ENCODE measurements at places on chromosomes 12 and 14.

GRCh38 chr14:70770490-70770889 lies 38.8 kb downstream of the MAP3K9 start:
- no peak for DNase-seq

DNA sequence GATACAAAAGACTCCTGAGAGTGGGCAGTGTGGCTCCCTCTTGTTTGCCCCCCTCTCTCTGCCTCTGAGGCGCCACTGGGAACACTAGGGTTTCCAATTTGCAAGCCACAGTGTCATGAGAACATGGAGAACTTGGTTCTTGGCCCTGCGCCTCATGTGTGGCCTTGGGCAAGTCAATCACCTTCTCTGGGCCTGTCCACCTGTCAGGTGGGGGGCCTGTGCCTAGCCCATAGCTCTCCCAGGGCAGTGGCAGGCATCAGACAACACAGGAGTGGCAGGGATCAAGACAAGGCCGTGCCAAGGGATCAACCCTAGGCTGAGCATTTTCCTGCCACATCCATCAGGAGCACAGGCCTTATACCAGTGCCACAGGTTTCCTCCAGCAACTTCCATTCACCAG lies 185.3 kb downstream of the CALM1 start:
- DNase-seq, result no peak

- no peak for DNase-seq
These were observed 122.6 kb upstream of the PLXNC1 start for GRCh38 chr12:94025756-94026155.

- no peak for DNase-seq
These were observed 8.4 kb upstream of the ERGIC2 start for GRCh38 chr12:29389295-29389919.

- no peak for DNase-seq
These were observed 199.9 kb upstream of the IGF1 start for GRCh38 chr12:102680304-102680703.

DNA sequence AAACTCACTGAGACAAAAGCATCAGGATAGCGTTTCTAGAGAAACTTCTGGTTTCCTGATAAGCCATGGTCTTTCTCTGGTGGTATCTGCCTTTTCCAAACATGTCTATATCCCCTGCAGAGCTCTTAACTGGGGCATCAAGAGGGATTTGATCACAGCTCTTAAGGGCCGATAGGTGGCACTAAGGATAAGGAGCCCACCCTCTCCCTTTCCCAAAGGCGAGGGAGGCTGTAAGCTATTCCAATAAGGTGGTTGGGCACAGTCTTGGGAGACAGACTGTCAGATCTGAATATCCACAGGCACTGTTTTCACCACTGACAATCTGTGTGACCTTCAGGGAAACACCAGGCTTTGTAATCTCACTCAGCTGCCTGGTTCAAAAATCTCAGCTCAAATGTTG lies 206.0 kb downstream of the ADGRD1 start:
- peak; percentile 23 for DNase-seq

DNA sequence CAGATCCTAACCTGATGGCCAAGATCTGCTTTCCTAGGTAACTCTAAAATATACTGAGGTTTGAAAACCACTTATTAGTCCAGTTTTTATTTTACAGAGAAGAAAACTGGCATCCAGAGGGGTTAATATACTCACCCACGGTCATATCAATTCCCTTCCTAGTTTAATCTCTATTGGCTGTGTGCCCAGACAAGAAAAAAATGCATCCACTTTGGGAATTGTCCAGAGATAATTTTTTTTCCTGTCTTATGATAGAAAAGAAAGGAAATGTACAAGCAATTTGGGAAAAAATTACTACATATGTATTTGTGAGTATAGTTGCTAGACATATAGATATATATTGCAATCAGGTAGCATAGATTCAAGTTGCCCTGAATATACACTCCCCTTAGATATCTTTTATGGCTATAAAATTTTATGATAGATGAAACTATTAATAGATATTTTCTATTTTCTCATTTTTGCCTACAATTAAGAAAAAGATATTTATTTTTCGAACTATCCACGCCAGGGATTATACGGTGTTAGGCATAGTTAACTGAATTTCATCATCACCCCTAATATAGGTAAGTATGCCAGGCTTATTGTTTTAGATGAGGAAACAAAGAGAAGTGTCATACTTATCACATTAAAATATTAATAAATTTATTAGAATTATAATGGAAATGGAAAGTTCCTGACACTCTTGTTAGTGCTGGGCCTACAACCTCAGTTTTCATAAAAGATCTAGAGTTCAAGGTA lies 100.5 kb upstream of the SLC38A2 start:
- no peak for DNase-seq

GRCh38 chr12:19771858-19772257 lies 332.6 kb downstream of the AEBP2 start:
- DNase-seq, result no peak

- DNase-seq, result no peak
These were observed 43.1 kb downstream of the DIO3 start for GRCh38 chr14:101604228-101604934.

GRCh38 chr14:98704441-98704840 lies 567.6 kb downstream of the BCL11B start:
- DNase-seq, result no peak

DNA sequence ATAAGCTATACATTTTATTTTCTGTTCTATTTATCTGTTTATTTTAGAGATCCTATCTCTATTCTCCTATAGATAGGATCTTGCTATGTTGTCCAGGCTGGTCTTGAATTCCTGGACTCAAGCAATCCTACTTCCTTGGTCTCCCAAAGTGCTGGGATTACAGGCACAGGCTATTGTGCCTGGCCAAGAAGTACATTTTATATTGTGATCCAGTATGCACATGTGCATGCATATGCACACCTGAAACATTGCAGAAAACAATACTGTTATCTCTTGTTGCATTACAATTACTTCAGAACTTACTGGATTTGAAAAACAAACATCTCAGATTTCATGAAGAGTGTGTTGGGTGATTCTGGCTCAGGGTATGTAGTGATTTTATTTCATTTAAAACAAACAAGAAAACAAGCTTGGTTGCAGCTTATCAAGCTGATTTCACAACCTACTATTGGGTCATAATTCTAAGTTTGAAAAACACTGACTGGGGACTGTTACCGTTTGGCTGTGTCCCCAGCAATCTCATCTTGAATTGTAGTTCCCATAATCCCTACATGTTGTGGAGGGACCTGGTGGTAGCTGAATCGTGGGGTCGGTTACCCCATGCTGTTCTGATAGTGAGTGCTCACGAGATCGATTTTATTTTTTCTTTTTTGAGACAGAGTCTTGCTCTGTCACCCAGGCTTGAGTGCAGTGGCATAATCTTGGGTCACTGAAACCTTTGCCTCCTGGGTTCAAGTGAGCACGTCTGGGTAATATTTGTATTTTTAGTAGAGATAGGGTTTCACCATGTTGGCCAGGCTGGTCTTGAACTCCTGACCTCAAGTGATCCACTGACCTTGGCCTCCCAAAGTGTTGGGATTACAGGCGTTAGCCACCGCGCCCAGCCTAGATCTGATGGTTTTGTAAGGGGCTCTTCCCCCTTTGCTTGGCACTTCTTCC lies 31.3 kb downstream of the ERC1 start:
- no peak for DNase-seq

DNA sequence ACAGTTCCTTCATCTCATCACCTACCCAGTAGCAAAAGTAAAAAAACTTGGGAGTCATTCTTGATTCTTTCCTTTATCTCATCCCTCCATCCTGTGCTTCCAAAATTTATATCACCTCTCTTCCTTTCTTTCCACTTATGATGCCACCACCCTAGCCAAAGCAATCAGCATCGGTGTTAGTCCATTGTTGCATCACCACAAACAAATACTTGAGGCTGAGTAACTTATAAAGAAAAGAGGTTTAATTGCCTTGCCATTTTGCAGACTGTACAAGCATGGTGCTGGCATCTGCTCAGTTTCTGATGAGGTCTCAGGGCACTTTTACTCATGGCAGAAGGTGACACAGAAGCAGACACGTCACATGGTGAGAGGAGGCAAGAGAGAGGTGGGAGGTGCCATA lies 19.8 kb upstream of the CATSPERB start:
- DNase-seq, result no peak

- no peak for DNase-seq
These were observed 41.8 kb downstream of the CACNA1C start for GRCh38 chr12:2094597-2094996.

GRCh38 chr12:121839993-121840761 lies 18.5 kb downstream of the HPD start:
- DNase-seq, result no peak

GRCh38 chr12:120760349-120761254 lies 35.0 kb downstream of the ACADS start:
- DNase-seq, result no peak

DNA sequence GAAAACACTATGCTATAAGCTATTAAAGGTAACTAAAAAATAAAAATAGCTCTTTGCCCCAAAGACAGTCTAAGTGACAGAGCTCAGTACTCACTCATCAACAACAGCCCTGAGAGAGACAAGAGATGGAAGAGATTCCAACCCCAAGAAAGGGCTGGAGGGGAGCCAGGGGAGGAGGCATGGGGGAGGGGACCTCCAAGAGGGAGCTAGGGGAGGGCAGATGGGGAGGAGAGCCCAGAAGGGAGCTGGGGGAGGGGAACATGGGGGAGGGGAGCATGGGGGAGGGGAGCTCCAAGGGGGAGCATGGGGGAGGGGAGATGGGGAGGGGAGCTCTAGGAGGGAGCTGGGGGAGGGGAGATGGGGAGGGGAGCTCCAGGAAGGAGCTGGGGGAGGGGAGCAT lies 7.7 kb downstream of the SSH1 start:
- DNase-seq, result no peak

DNA sequence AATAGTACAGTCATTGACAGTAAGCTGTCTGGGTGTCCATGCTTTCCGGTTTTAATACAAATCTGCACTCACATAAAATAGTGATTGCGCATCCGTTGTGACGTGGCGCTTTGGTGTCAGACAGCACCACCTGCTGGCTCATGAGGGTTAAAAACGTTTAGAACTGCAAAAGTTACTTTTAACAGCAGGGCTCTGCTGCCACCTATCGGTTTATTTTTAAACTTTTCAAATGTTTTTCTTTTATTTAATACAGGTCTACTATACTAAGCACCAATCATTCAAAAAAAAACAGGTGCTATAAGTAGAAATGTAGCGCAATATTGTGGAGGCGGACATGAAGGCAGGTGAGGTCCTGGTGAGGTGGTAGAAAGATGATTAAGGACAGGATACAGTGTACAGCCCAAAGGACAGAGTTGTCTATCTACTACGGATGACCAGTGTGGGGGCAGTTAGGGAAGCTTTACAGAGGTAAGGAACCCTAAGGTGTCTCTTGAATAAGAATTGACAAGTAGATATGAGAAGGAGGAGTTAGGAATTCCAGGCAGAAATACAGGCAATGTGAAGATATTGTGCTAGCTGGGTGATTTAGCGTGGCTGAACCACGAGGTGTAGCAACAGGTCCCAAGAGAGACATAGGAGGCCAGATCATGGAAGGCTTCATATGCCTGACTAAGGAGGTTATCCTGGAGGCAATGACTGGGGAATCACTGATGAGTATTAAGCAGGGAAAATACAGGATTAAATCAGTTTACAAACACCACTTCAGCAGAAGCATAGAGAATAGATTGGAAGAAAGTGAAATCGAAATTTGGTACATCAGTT lies 91.5 kb upstream of the PRB2 start:
- DNase-seq, result no peak

GRCh38 chr14:98379830-98380229 lies 892.2 kb downstream of the BCL11B start:
- no peak for DNase-seq

DNA sequence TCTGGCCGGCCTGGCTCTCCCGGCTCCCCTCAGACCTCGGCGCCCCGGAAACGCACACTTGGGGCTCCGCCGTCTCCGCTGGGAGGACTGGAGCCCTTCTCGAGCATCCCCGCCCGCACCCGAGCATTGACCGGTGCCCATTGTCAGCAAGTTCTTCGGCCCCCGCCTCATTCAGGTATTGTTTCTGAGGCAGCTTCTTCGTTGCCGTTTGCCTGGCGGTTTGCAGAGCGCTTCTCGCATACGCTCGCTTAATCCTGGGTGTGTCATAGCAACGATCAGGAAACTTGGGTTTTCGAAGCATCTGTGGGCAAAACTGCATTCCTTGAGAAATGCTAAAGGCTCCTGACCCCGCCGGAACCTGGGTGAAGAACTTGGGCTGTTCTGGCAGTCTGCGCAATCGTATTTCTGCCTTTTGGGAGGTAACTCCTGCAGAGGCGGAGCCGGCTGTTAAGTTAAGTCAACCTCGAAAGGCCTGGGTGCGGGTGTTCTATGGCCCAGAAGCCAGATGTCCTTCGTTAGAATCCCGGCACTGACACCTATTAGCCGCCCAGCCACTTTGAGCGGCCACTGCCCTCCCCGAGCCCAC lies 518 bp downstream of the GSKIP start:
- no peak for DNase-seq

- DNase-seq, result no peak
These were observed 54.6 kb upstream of the ATF7IP start for GRCh38 chr12:14310866-14311265.

DNA sequence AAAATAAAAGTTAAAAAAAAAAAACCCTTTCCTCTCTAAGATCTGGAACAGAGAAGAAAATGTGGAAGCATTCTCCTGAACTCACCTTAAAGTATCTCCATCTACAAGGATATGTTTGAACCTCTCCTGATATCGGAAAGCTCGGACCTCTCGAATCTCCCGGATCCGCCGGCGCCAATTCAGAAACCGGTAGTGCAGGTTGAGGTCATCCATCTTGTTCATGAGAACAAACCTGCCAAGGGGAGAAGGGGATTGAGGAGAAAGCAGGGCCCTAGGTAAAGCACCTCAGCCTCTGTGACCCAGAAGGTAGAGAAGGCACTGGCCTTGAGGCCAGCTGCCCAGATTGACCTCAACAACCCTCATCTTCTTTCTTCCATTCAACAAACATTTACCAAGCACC lies 2.2 kb downstream of the SPRYD3 start:
- no peak for DNase-seq

DNA sequence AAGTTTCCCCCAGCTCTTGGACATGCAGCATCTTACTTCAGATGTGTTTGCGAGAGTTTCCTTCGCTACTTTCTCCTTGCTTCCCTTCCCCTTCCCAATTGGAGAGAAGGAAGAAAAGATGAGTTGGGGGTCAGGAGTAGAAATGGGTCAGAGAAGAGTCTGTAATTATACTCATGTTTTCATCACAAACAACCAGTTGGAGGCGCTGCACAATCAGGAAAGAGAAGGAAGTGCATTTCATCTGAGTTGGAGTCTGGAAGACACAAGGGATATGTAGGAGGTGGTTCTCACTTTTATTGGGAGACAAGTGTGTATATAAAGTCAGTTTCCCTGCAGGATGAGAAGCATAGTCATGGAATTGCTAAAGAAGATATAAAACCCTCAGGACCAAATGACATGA lies 31.3 kb upstream of the VSX2 start:
- DNase-seq, result peak; percentile 33

- DNase-seq, result no peak
These were observed 310.6 kb downstream of the GLT1D1 start for GRCh38 chr12:129163861-129164260.

- DNase-seq, result no peak
These were observed 105.6 kb downstream of the DPF3 start for GRCh38 chr14:72788255-72788654.

DNA sequence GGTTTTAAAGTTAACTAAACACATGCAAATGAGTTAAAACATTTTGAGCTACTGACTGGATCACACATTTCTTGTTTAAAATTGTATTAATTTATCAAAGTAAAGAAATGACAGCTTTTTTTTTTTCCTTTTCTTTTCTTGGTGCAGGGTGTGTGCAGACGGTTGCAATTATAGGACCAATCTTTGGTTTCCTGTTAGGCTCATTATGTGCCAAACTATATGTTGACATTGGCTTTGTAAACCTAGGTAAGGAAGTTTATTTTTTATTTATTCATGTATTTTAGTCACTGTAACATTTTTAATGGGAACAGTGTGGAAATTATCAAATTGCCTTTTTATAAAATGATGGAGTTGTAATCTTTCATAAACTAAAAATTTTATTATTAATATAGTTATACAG lies 21.9 kb downstream of the SLCO1C1 start:
- DNase-seq, result no peak
